Brain pericyte (primary cell): ENCODE measurements at places on chromosomes 3 and 15.

- DNase-seq: no peak
Observed at GRCh38 chr15:89155122-89155521, 66.3 kb downstream of the RLBP1 start.

GRCh38 chr15:69082554-69082953 lies 68.1 kb downstream of the NOX5 start:
- DNase-seq: no peak

DNA sequence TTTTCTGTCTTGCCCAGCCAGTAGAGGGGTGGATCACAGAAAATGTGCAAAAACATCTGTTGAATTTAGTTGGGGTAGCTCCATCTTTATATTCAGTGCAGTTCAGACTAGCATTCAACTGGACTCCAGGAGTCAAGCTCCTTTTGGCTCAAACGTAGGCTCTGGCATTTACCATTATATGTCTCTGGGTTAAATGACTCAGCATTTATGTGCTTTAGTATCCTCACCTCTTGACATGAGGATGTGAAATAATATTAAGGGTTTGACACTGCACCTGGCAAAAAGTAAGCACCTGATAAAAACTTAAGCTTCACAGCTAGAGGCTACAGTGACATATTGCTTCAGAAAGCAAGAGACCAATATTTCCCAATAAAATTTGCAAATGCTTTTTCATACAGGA lies 14.8 kb downstream of the PRC1 start:
- DNase-seq: no peak

DNA sequence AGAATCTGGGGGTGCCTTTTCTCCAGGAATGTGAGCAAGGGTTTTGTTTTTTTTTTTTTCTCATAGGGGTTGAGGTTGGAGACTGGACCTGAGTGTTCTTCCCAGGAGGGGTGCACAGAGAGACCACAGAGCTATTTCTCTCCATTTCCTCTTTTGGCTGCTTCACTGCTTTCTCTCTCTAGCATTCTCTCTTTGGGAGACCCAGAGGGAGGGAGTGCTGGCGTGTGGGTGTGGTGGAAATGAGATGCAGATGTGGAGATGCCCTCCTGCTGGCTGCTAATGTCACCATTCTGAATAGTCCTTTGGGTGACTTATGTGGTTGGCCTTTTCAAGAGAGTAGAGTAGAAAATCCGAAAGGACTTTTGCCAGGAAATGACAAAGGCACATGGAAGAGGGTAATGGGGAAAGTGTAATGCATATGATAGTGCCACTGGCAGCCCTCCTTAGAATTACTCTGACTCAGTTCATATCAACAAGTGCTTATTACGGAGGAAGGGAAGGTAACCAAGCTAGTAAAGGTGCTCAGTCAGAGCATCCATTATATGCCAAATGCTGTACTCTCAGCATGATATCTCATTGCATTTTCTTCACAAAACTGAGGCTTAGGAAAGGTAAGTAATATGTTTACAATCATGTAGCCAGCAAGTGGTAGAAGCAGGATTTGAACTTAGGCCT lies 1.9 kb downstream of the SYN2 start:
- DNase-seq: no peak

DNA sequence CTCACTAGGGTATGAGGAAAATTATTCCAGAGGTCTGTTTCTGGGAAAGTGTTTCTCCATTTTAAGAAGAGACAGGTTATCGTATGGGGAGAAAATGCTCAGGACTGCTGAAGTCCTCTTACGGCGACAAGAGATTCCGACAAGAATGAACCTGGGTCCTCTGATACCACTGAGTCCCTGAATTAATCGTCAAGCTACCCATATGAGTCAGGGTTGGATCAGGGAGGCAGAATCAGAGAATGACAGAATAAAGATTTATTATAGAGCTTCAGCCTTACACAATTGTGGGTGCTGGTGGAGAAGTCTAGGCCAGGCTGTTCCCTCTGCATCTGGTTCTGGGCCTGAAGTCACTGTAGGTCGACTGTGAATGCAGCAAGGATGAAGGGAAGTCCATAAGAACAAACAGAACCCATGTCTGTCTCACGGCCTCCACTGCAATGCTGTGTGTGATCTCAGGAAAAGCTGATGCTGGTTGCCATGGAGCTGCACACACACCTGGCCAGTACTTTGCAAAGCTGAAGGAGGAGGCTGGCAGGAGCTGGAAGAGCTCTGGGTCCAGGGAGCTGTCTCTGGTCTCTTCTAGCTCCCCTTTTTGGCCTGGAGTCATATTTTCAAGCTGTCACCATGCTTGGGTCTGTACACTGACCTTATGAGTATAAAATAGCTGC lies 83.9 kb downstream of the HHLA2 start:
- no peak for DNase-seq

DNA sequence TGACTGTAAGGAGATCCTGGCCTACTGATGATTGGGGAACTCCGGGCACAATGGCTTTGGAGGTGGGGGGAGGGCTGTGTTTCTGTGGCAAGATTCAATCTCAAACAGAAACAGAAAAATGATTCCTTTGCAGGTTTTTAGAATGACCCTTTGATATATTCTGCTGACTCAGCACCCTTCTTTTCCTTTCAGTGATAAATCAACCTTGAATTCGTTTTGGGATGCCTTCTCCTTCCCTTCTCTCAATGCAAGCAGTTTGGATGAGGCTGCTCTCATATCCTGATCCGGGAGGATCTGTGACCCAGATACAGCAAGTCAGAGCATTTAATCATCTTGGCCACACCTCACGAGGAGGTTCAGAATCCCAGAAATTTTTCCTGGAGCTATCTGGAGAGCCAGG lies 156.1 kb upstream of the PRICKLE2 start:
- DNase-seq: no peak

- no peak for DNase-seq
Observed at GRCh38 chr15:25092661-25093060, 137.9 kb downstream of the SNRPN start.

GRCh38 chr3:177932750-177933660 lies 603.2 kb upstream of the KCNMB2 start:
- no peak for DNase-seq

- DNase-seq: no peak
Observed at GRCh38 chr3:122679882-122680474, 661 bp upstream of the PARP14 start.

- DNase-seq: no peak
Observed at GRCh38 chr3:36954452-36955134, 9.7 kb upstream of the TRANK1 start.

- no peak for DNase-seq
Observed at GRCh38 chr3:7766530-7766929, 735.1 kb upstream of the LMCD1 start.

DNA sequence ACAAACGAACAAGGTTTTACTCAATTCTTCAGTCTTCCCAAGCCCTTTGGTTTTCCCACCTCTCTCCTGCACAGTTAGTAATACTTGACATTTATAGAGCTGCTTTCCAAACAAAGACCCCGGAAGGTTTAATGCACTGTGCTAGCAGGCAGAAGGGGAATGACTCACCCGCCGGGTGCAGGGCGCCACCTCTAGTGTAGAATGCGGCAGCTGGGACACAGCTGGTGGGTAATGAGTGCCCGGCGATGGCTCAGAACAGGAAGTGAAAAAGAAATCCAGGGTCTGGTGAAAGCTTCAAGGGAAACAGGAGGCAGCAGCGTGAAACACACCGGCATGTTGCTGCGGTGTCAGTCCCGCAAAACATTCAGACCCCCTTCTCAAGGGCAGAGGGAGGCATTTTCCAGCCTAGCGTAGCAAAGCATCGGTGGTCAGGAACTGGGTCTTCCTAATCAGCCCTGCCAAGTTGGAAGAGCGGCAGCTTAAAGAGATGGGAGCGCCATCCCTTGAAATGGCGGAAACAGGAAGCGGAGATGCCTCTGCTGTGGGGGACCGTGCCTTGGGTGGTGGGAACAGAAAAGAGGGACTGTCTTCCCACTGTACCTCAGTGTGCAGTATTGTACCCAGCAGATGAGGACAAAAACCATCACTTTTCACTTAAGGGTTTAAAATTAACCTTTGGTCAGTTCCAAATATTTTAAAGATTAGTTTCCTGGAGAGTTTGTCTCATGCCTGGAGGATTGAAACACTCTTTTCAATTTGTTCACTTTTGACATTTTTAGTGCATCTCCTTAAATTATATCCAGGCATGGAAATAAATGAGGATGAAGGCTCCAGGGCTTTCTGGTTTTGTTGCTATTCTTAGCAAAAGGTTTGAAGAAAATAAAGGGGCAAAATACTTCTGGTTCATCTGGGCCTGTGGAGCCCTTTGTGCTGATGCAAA lies 160.7 kb upstream of the MCTP2 start:
- no peak for DNase-seq

DNA sequence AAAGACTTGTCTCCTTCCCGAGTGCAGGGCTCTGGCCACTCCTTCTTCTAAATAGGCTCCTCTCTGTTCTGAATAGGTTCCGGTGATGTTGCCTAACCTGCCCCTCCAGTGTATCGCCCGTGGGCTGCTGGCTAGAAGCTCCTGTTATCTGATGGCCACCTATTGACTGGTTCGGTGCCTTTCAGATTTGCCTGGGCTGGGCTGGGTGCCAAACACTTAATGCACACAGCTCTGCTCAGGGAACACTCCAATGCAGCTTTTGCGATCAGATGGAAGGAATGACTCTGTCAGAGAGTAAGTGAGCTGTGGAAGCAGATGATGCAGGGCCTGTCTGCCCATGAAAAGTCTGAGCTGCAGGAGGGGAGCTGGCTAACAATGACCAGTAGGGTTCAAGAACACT lies 112.9 kb downstream of the CORO2B start:
- no peak for DNase-seq

- no peak for DNase-seq
Observed at GRCh38 chr3:69941439-69942176, 57.9 kb upstream of the SAMMSON start.

- DNase-seq: no peak
Observed at GRCh38 chr3:140061211-140061610, 126.2 kb downstream of the CLSTN2 start.

DNA sequence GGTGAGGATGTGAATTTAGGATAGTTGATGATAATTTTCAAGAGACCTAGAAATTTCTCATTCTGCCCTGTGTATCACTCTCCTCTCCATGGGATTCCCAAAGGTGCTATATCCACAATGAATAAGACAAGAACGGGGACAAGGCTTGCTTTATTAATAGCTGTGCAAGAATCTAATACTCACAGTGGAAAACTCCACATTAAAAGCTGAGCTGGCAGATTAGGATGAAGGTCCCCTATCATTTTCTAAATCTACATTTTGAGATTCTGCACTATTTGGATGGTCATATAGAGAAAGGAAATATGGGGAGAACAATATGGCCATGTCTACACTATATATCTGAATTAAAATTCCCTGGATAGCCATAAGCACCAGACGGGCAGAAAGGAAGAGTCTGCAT lies 411.0 kb upstream of the TGFBR2 start:
- DNase-seq: no peak

DNA sequence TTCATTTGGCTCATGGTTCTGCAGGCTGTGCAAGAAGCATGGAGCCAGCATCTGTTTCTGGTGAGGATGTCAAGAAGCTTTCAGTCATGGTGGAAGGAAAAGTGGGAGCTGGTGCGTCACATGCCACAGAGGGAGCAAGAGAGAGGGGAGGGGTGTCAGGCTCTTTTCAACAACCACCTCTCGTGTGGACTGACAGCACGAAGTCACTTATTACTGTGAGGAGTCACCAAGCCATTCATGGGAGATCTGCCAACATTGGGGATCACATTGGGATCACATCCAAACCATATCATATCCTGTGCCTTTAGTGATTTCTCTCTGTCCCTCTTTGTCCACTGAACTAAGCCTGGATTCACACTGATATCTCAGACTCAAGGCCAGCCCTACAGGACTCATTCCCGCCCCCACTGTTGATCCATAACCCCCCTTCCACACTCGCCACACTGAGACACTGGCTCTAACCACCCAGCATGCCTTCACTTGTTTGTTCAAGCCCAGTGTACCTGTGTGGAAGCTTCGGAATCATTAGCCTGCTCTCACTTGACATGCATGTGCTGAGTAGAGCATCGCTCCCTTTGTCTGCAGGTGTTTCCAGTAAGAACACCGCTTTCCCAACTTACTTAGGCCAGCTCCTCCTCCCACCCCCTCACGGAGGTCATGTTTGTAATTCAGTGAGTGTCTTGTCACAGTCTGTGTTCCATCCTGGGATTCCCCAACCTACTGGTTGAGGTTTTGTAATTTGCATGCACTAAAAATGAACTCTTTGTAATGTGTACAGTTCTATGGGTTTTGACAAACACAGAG lies 132.2 kb downstream of the KLF13 start:
- DNase-seq: no peak

- no peak for DNase-seq
Observed at GRCh38 chr3:41126961-41127360, 72.3 kb upstream of the CTNNB1 start.

GRCh38 chr3:173225351-173225750 lies 84.3 kb upstream of the SPATA16 start:
- no peak for DNase-seq
